Right cardiac atrium (tissue), 5 donors: ENCODE measurements at places on chromosomes 12 and 14.

DNA sequence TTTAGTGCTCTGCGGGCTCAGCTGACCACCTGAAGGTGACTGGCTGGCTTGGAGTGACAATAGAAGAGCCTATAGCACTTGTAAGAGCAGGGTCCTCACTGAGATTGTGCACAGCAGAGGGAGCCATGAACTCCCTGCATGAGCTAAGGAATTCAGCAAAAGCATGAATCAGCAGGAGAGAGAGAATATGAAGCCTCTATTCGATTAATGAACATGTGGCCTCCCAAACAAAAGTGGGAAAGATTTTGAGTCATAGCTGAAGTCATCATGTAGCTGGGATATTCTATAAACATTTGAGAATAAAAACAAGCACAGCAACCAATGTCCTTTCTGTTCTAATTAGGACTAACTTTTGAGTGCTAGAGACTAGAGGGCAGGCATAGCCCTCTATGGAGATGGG, 626.6 kb downstream of the DIO2 start:
- no peak for DNase-seq

GRCh38 chr14:51977075-51977474, 12.3 kb upstream of the RTRAF start:
- peak; percentile 54 for DNase-seq

DNA sequence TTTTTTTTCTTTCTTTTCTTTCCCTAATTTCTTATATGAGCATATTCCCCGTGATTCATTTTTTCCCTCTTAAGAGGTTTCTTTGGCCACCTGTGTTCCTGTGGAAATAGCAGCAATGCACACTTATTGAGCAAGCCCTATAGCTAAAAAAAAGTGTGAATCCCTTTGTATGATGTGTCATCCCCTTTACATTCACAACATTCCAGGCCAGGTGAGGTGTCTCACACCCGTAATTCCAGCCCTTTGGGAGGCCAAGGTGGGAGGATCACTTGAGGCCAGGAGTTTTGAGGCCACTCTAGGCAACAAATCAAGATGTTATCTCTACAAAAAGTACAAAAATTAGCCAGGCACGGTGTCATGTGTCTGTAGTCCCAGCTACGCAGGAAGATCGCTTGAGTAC, 700.4 kb upstream of the TBX3 start:
- no peak for DNase-seq

DNA sequence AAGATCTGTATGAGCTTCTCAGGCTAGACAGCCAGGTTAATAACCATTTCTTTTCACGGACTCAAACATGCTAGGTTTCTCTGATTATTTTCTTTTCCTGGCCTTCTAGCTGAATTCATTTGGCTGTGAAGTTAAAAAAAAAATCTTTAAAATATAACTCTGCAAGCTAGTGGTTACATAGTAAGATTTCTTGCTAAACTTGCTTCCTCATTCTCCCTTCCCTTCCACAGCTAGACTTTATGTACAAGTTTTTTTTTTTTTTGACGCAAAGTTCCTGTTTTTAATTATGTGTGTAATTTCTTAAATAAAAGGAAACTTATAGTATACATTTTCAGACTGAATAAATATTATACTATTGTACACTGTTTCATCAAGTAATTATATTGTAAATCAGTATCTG, 145.4 kb downstream of the TMTC2 start:
- DNase-seq, result no peak

- DNase-seq, result no peak
Measured at GRCh38 chr14:101578489-101578888, 17.2 kb downstream of the DIO3 start.

GRCh38 chr14:79421811-79422210, 789.5 kb downstream of the DIO2 start:
- DNase-seq, result no peak

DNA sequence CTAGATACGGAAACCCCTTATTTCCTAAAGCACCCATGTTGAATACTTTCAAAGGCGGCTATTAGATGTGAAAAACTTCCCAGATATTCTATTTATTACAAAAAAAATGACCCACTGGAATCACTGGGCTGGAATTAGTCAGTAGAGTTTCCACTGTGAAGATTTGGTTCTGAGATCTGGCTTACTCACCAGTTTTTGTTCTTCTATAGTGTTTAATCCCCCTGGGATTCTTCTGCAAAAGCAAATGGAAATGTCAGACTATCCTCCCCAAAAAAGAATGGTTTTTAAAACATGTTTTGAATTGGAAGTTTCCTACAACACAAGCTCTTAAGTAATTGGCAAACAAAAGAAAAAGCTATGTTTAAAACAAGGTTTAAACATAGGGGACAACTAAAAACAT, 166.4 kb downstream of the STXBP6 start:
- no peak for DNase-seq
